ENCODE measurements at places on chromosomes 13 and 19.
A peak's percentile ranks its signal among the peaks of the same experiment; 100 is the strongest.

DNA sequence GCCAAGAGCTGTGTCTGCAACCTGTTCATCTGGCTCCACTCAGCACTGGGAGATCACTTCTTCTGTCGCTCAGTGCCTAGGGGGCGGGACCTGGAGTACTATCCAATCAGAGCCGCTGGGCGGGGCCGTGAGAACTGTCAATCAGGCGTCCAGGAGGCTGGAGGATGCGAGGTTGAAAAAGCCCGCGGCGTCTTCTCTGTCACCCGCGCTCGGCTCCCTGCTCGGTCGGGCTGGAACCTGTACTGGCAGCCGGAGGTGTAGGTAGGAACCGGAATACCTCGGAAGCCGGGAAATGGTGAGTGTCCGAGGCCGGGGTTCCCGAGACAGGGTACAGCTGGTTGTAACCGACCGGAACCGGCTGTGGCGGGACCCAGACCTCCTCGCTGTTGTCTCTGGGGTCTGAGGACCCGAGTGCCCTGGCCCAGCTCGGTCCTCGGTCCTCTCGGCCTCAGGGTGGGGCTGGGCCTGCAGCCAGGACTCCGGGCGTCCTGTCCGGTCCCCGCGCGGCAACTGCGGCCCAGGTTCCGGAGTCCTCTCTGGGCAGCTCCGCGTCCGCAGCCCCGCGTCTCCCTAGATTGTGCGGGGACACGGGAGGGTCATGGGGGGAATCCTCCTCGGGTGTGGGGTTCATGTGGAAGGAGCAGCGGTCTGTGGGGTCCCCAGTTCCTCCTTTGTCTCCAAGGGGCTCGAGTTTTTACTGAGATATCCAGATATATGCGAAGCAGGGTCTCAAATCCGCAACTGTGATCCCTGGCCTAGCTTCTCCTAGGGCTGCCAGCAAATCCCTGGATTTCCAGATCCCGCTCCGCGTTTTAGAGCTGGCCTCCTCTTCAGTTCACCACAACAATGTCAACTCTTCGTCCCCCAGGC is 42.6 kb downstream of the ZNF627 start:
- DNase-seq, result peak; percentile 90

DNA sequence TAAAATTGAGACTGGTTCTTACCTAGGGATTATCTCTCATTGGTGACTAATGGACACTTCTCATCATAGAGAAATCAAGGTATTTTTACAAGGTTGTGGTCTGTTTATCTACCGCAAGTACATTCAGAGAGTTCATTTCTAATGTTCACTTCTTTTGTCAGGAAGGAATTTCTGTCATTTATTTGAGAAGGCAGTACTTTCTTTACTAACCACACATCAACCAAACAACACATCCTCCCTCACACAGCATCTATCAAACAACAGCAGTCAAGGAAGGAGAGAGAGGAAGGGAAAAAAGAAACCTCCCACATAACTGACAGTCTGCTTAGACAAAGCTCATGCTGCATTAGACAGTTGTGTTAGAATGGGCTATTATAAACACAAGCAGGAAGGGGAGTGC is 182.3 kb upstream of the KLF12 start:
- no peak for DNase-seq

GRCh38 chr19:54124393-54124792 is 8.8 kb downstream of the PRPF31 start:
- DNase-seq, result no peak

GRCh38 chr13:74132776-74133656 is 1.2 kb downstream of the KLF12 start:
- peak; percentile 30 for DNase-seq

- no peak for DNase-seq
These were observed 170.2 kb downstream of the TEX29 start for GRCh38 chr13:111490611-111491010.
